NCI-H1436 treated with DMSO at 0.1 percent for 48 hours (cell line): ENCODE measurements at places on chromosomes 11 and 22.

- no peak for DNase-seq
These were observed 24.5 kb upstream of the DLAT start for GRCh38 chr11:112000703-112001102.

- DNase-seq, result no peak
These were observed 55.7 kb downstream of the NCAM1 start for GRCh38 chr11:113016905-113017304.

- no peak for DNase-seq
These were observed 9.8 kb downstream of the ATG16L2 start for GRCh38 chr11:72824020-72824419.

DNA sequence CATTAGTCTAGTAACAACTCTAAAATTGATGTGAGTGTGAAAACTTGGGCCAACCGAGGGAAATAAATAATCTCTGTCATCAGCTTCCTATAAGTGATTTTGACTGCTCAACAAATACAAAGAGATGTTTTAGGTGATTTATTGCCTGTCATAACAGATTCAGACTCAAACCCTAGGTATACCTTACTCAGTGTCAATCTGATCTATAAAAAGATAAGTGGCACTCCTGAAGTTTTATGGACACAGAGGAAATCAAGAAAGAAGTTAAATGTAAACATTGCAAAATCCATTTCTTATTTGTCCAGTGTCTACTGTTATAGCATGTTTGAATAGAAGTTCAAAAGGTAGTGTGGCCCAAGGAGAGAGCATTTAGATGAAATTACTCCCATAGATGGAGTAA lies 30.4 kb upstream of the TYR start:
- no peak for DNase-seq

- no peak for DNase-seq
These were observed 117.2 kb upstream of the NAV2 start for GRCh38 chr11:19595499-19595839.

GRCh38 chr22:28792491-28793383 lies 7.6 kb downstream of the XBP1 start:
- no peak for DNase-seq

- DNase-seq, result no peak
These were observed 434.2 kb downstream of the DYNC2H1 start for GRCh38 chr11:103543456-103543855.

DNA sequence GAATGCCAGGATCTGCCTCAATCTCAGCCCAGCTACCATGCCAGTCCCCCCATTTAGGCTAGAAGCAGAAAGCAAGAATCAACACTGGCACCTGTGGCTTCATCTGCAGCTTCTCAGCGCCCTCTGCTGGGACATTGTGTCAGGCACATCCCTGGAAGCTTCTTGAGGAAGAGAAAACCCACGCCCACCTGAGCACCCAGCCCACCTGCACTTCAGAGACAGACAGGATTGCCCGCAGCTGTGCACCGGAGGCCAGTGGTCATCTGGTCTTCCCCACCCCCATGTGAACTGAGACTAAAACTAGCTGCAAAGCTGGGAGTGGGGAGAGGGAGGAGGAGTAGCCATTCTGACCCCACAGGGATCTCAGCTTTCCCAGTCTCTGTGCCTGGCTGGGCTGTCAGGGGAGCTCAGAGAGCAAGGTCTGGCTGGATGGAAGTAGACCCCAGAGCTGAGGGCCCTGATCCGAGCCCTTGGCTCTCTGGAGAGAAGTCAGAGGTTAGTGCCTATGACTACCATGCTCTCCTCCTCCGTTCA lies 66.8 kb downstream of the FEZ1 start:
- no peak for DNase-seq
